ENCODE measurements at places on chromosomes 5 and 9.
A peak's percentile ranks its signal among the peaks of the same experiment; 100 is the strongest.

DNA sequence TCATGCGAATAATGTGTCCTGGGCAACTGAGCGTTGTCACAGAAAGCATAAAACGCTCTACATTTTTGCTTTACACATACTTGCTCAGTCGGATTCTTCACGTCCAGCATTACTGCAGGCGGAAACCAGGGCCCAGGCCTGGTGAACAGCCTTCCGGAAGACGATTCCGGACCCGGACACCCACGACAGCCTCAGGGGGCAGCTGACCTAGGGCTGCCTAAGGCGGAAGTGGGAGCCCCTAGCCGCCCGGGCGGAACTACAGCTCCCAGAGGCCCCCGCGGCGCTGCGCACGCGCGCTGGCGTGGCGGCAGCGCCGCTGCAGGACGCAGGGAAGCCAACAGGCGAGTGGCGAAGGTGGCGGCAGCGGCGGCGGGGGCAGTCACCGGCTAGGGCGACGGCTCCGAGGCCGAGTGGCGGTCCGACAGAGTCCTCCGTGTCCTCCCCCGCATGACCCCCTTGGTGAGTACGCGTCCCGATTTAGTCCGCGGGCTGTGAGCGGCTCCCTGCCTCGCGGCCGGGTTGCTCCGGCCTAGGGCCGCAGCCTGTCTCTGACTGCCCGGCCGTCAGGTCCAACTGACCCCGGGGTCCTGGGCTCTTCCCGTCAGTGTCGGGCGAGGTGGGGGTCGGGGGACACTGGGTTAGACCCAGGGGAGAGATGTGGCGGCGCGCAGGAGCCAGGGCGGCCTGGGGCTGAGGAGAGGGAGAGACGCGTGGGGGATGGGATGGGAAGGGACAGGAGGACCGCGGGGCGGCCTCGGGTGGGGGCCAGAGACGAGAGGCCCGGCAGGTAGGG is at the start of gene GAPVD1:
Gene GAPVD1 (plus strand): TSS at position 326 of the 793 bp plus-strand sequence. CDS start 37,096 bp downstream, outside the sequence.
- peak; percentile 92 for DNase-seq

DNA sequence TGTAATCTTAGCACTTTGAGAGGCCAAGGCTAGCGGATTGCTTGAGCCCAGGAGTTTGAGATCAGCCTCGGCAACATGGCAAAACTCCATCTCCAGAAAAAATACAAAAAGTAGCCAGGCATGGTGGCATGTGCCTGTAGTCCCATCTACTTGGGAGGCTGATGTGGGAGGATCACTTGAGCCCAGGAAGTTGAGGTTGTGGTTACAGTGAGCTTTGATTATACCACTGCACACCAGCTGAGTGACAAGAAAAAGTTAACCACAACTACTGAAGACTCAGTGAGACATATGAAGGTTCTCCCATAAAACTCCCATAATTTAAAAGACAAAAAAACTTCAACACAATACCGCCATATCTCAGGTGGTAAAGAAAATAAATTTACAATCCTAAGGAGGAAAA is 98.0 kb downstream of the NR6A1 start:
- no peak for DNase-seq

GRCh38 chr5:171911152-171911551 is 95.3 kb downstream of the FBXW11 start:
- DNase-seq: no peak

GRCh38 chr9:114446036-114446435 is 58.3 kb upstream of the AKNA start:
- DNase-seq: no peak

GRCh38 chr9:79610791-79611614 is 39.2 kb downstream of the TLE4 start:
- no peak for DNase-seq

GRCh38 chr5:121199216-121199999 is 652.3 kb upstream of the FTMT start:
- DNase-seq: no peak

DNA sequence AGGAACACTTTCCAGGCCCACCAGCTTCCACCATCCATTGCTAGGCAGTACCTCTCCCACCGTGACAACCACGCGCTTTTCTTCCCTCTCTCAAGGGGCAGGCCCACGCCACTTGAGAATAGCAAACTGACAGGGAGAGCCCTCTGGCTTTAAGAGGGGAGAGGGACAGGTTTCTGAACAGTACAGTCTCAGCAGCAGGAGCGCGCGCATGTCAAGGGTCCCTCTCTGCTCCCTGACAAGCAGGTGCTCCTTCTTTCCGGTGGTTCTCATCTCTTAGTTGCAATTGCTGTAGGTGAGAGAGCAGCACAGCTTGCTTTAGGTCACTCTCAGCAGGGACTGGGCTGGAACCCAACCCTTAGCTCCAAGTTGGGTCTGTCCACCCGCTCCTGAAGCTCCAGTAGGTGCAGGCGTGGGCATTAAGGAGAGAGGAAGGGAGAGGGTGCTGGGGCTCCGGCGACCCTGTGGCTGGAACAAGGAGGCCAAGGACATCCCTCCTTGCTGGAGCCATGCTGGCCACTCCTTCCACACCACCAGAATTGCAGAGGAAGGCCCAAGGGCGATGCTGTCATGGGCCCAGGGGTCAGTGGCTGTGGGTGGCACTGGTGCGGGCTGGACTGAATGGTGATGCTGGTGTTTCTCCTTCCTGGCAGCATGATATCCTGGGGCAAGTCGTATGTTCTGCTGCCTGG is 9.0 kb upstream of the PHF2 start:
- DNase-seq: no peak
